ENCODE measurements at places on chromosomes 11 and 22. TPM values are rescaled to one million over a fixed set of nuclear protein-coding genes. Genes with fewer than 3 reads are reported as not detected.

GRCh38 chr11:78659326-78660270 is 84.9 kb upstream of the NARS2 start:
- no peak for DNase-seq

DNA sequence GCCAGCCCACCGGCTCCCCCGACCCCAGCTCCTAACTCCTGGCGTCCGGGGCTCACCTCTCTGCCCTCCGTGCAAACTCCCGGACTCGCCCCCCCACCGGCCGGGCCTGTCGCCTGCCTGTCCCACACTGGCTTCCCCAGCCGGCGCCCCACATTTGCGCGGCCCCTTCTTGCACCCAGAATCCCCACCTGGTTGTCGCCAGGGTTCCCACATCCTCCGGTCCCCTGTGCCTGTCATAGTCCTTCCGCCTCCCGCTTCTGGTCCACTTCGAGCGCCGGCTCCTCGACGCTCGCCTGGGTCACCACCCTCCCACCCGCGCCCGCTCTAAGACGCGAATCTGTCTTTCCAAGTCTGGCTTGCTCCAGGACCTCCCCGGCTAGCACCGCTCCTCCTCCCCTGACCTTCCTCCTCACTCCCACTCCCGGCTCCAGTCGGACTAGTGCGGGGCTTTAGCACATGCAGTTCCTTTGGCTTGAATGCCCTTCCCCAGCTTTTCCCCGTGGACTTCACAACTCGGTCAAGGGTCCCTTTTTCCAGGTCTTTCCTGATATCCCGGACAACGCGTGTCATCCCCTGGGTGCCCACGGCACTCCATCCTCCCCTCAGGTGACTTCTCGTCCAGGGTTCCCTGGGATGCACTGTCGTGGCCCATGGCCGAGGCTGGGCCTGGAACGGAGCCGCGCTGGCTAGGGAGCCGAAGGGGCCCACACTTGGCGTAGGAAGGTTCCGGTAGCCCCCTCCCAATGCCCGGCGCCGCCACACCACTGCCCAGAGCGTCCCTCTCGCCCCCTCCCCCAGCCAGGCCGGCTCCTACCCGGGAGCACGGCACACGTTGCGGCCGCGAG is 635 bp downstream of the SCARF2 start:
- no peak for DNase-seq

DNA sequence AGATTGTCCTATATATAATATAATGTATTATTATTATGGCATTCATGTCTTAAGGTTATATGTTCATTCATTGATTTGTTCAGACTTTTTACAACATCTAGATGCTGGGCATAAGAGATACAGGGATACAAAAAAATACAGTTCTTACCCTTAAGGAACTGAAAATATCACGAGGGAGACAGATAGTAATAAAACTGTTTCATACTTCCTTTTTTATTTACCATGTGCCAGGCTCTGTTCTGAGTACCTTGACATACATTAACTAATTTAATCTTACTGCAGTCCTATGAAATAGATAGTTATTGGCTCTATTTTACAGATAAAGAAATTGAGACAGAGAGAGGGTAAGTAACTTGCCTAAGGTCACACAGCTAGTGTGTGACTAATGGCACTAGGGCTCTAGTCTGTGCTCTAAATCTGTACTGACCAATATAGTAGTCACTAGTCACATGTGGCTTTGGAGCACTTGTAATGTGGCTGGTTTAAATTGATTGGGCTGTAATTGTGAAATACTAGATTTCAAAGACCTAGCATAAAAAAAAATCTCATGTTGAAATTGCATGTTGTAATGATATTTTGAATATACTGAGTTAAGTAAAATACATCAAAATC is 21.3 kb downstream of the TRIM44 start:
- DNase-seq, result no peak

- DNase-seq, result no peak
Measured at GRCh38 chr11:76808171-76808570, 25.0 kb downstream of the TSKU start.

GRCh38 chr22:50621948-50622722 is 5.8 kb downstream of the ARSA start:
- DNase-seq, result no peak

DNA sequence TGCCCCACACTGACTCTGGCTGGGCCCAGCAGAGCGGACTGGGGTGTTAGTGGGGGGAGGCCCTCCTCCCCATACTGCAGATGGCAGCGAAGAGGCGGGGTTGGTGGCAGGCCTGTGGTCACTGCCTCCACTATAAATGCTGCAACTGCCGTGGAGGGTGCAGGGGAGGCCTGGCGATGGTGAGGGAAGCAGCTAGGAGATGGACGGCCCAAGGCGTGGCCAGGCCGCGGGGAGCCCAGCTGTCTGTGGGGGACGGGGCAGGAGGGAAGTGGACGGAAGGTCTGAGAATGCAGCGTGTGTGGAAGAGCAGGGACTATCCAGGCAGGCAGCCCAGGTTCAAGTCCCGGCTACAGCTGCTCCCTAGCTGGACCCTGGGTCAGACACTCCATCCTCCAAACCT is 18.3 kb downstream of the DNAL4 start:
- no peak for DNase-seq

The HBD gene
- not detected for total RNA-seq

The GRK3 gene
- total RNA-seq, result 66.6 TPM

The SNX15 gene
- total RNA-seq, result 17.3 TPM

All from activated B cell treated with CpG ODN at 0.5 μM for 24 hours (primary cell).